NCI-H524 (cell line): ENCODE measurements at places on chromosomes 6 and 20.

DNA sequence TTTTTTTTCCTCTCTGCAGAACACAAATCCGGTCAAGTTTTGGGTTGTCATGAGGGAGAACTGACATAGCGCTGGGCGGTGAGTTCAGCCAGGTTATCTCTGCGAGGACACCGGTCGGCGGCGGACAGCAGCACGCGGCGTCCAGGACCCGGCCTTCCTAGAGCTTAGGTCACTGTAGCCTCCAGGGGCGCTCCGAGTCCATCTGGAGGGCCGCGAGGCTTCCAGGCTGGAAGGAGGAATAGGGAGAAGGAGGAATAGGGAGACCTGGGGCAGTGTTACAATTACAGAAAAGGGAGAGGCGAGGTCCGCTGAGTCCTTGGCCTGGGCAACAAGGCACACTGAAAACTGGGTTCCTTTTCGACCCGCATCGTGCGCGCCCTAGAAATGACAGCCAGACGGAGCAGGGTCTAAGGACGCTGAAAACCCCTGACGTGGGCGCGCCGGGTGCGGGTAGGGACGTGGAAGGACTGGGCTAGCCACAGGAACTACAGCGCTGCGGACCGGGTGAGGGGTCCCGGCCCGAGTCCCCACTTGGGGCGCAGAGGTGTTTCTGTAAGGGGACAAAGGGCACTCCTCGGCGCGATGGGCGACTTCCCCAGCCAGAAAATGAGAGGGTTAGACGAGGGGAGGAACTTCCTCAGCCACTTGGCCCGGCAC, 536 bp upstream of the FNDC1 start:
- peak; percentile 59 for DNase-seq

- DNase-seq: peak; percentile 20
These were observed 33.5 kb upstream of the TPD52L1 start for GRCh38 chr6:125120054-125120590.

DNA sequence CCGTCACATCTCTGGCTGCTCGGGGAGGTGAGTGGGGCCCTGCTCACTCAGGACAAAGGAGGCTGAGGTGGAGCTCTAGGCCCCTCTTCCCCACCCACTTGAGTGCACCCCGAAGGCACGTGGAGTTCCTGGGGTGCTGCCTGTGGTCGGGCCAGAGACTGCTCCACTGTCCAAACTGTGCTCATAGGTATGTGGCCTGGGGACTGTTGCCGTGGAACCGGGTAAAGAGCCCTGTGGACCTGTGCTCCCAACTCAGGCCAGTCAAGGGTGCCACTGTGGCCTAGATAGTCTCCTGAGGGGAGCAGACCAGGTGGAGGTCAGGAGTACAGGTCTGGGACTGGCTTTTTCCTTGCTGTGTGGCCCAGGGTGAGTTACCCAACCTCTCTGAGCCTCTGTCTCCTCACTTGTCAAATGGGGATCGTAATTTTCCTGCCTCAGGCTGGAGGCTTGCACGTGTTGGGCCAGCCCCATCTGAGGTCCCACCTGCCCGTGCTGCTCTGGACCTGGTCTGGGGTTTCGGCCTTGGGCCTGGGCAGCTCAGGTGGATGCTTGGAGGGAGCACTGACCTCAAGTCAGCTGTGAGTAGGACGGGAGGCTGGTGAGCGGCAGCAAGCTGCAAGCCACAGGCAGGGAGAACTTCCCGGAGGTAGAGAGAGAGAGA, 12.4 kb upstream of the NPBWR2 start:
- DNase-seq: no peak

GRCh38 chr6:17018425-17018824, 83.4 kb upstream of the STMND1 start:
- no peak for DNase-seq

- DNase-seq: no peak
These were observed 8.6 kb downstream of the HS3ST5 start for GRCh38 chr6:114334237-114334636.

DNA sequence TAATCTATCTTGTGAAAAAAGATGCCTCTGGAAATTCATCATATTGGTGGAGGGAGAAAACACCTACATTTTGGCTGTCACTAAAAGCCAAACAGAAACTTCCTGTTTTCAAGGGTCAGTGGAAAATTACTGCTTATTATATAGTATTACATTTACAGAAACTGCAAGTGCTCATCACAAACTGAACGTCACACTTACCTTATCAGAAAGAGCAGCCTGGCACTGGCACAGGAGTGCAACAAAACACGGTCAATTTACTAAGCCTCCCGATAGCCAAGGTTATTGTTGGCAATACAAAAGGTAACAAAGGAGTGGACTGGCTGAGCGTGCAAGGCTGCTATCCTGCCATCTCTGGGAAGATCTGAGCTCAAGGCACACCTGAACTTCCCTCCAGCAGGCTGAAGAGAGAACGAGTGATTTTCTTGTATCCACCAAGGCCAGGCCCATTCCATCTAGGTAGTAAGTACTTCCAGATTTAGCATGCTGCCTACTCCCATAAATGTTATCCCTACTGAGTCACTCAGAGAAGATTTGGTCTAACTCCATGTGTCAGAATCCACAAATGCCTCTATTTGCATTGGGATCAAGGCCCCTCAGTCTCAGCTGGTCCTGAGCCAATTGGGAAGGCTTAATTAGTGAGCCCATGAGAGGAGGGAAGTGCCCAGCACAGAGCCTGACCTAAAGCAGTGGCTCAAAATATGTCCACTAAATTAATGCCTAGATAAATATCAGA, 399.8 kb downstream of the BTBD9 start:
- DNase-seq: no peak

DNA sequence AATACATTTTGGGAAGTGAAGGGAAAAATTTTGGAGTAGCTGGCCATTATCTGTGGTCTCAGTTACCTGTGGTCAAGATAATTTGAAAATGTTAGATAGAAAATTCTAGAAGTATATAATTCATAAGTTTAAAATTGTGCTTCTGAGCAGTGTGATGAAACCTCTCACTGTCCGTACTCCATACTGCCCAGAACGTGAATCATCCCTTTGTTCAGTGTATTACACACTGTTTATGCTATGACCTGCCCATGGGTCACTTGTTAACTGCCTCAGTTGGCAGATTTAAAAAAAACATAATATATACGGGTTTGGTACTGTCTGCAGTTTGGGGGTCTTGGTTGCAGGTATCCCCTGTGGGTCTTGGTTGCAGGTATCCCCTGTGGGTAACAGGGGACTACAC, 4.1 kb upstream of the CALHM5 start:
- DNase-seq: no peak

DNA sequence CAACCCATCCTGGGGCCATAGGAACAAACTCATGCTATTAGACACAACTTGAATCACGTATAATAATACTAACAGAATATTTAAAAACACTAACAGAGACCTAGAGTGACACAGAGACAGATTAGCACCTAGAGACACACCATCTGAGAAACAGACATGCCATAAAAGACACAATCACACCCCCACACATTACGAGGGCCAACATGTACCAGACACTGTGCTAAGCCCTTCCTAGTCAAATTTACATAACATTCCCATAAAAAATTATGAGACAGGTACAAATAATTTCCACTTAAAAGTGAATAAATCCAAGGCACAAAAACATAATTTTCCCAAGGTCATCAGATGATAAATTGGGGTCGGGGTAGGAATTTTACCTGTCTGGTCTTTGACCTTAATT, 141.1 kb upstream of the PRSS16 start:
- no peak for DNase-seq

DNA sequence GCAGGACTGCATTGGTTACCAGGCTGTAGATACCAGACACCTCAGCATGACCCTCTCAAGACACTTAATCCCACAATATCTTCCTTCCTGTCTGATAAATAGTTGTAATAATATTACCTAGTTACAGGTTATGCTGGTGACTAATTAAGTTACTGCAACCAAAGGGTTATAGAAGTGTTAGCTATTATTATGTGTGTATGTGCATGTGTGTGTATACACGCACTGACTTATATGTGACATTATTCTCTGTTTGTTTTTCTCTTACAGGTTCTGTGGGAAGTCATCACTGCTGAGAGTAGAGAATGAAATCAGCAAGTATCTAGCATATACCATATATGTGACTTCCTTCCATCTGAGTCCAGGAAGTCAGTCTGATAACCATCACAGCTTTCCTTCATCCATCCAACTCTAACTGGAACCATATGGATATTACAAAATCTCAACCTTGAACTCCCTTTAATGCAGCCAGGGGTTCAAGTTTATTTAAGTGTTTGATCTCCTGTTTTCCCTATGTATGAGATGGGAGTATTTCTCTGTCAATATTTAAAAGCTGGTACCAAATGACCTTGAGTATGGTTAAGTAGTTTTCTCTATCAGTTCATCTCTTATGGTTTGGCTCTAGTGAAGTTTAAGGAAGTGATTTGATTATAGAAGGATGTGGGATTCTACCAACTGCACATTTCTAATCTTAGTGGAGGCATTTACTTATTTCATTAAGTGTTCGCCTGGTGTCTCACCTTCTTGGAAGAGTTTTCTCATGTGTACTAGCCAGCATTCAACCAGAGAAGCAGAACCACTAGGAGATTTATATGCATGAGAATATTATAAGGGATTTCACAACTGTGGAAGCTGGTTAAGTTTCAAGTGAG, 313.2 kb downstream of the HIVEP2 start:
- no peak for DNase-seq

DNA sequence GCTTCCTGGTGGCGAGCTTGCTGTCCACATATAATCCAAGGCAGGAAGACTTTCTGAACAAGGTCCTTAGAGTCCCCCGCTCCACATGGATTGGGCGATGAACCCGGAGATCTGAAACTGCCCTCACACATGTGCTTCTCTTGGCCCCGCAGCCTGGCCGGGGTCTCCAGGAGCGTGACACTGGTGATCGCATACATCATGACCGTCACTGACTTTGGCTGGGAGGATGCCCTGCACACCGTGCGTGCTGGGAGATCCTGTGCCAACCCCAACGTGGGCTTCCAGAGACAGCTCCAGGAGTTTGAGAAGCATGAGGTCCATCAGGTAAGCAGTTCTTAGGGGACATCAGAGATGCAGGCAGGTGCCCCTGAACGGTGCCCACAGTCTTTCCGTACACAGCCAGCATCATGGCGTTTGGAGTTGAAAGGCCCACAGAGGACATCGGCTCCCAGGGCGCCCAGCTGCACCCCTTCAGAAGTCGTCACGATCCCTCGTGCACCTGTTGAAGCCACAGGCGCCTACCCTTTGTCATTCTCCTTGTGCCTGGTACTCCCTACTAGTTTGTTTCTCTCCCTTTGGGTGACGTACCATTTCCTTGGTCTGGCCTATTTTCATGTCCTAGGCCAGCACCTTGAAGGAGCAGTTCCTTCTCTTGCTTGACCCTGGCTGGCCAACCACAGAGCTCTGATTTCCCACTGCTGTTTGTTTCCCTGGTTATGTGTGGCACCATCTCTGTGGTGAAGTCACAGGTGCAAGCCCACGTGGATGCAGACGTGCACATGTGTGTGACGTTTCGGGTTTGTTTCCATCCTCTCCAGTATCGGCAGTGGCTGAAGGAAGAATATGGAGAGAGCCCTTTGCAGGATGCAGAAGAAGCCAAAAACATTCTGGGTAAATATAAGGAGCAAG, 43.3 kb upstream of the IRF4 start:
- DNase-seq: no peak

- DNase-seq: no peak
These were observed 1252.6 kb upstream of the CITED2 start for GRCh38 chr6:140627002-140627401.

- no peak for DNase-seq
These were observed 57.4 kb upstream of the DDR1 start for GRCh38 chr6:30826961-30827342.

- DNase-seq: peak; percentile 88
These were observed 60.7 kb downstream of the AKAP12 start for GRCh38 chr6:151300267-151300991.

DNA sequence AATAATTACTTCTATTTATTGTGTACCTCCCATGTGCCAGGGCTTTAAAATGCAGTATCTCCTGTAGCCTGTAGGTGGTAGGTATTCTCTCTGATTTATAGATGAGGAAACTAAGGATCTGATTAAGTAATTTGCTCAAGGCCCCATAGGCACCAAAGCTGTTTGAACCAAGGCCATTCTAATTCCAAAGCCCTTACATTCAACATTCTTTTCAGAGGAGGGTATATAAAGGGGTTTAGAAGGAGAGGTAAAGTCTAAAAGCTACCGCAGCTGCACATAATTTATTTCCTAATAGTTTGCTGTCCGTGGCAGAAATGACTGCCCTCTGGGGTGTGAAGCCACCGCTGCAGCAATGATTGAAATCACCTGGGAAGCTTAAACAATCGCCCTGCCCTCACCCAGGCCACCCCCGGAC, 95.0 kb upstream of the FAM8A1 start:
- peak; percentile 26 for DNase-seq

DNA sequence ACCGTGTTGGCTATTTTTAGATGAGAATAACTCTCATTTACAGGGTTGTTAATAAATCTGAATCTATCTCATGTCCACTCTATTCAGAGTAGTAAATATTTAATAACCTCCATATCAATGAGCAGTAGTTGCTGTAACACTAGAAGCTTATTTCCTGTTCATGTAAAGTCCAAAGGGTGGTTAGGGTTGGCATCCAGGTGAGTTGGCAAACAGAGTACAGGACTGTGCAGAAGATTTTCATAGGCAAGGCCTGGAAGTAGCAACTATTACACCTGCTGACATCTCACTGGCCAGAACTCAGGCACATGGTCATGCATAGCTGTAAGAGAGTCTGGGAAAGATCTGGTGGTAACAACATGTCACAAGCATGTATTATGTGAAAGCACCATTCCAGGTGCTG, 147.5 kb downstream of the PHF3 start:
- no peak for DNase-seq

DNA sequence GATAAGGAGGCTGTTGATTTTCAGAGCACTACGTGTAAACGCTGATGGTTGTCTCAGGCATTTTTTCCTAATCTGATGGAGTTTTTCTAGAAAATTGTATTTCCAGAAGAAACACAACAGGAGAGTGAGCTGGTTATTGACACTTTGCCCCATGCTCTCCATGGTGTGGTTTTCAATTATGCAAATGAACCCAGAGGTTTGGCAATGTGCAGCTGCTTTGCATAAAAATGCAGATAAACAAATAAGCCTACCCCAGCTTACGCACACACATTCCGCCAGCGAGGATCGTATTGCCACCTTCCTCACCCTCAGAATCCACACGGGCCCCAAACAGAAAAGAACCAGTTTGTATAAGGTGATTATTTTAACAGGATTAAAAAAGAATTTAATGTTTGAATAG, 45.1 kb upstream of the FRMD1 start:
- DNase-seq: no peak

GRCh38 chr6:36069573-36069972, 42.0 kb downstream of the MAPK14 start:
- no peak for DNase-seq

DNA sequence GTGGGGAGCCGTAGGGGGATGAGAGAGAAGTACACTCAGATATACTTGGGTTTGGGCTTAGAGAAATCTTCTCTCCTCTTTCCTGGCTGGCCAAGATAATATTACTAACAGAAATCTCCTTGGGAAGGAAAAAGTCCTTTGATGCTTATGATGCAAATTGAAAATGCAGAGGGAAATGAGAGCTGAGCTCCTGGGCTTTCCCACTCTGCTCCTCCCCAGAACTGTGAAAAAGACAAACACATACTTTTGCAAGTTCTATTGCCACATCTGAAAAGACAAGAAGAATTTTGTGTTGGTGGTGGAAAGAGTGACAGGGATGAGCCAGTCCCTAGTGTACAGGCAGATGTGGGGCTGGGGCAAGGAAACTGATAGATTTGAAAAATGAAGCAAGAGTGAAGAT, 185.9 kb downstream of the ANKRD60 start:
- DNase-seq: no peak
